ENCODE measurements at places on chromosomes 12 and 14.
A peak's percentile ranks its signal among the peaks of the same experiment; 100 is the strongest.

DNA sequence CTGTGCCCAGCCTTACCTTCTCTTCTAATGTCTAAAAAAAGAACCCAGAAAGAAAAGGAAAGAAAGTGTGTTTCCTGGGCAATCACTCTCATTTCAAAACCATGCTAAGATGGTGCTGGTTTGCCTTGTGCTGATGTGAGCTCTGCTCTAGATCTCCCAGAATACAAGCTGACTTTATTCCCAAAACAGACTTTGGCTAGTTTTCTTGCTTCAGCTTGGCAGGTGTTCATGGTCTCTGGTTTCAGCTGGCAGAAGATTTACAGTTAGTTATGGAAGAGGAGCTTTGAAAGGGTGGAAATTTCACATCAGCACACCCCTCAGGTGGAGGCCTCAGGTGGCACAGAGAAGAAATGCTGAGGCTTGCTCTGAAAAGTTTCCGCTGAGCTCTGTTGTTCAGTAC, 34.4 kb downstream of the PPP1R36 start:
- no peak for DNase-seq

GRCh38 chr14:58712357-58712756, 74.6 kb downstream of the DACT1 start:
- no peak for DNase-seq

GRCh38 chr12:29782871-29783772, 620 bp downstream of the TMTC1 start:
- DNase-seq, result no peak

DNA sequence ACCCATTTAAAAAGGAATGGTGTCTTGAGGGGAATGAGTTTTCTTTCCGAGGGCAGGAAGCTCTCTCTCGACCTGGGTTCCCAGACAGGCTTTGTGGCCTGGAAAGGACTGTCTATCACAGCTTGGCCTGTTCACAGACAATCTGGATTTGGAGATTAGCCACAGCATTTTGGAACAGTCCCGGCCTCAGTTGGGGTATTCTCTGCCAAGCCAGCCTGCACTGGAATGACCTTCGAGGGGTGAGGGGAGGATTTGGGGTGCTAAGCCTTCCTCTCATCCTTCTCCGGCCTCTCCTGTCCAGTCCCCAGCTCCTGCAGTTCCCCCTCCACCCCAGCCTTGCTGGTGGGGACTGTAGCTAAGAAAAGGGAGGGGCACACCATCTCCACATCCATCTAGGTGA, 13.0 kb downstream of the TBX5 start:
- no peak for DNase-seq

- DNase-seq, result no peak
Observed at GRCh38 chr12:45966486-45966885, 23.9 kb downstream of the SCAF11 start.

DNA sequence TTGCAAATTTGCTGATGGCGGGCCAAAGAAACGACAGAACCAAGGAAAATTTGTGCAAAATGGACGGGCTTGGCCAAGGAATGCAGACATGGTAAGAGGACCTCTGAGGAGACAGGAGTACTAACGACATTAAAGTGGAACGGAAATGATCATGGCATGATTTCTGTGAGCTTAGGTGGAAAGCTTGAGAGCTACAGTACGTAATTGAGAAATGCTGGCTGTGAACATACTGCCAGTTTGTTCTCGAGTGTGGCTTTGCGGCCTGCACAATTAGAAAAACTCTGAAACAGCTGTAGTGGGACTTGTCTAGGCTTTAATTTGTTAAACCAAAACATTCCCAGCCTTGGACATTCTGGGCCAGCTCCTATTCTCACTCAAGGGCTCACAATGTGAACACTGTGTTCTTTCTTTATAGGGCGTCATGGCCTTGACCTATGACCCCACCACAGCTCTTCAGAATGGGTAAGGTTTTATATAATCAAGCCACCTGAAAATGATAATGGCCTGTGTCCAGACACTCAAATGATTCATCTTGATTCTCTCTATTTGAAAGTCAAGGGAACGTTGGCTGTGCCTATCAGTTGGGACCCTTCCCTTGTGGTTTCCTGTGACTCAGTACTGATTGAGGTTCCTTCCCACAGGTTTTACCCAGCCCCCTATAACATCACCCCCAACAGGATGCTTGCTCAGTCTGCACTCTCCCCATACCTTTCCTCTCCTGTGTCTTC, 48.5 kb downstream of the BAZ2A start:
- no peak for DNase-seq

DNA sequence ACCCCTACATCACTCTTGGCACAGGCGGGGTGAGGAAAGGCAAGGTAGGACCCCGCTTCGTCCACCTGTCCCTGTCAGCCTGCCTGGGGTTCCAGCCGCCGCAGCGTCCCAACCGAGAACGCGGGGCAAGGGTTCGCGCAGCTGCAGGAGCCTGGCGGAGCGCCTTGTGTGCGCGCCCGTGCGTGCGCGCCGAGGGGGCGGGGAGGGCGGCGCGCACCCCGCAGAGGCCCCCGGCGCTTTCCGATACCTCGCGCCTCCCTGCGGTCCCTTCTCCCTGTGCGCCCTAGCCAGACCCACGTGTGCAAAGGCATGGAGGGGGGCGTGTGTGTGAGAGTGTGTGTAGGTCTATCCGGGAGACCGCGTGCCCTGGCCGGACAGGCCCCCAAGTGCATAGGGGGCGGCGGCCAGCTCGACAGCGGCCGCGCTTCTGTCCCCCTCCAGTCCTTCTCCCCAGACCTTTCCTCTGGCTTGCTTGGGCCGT, 122.4 kb downstream of the TSPAN9 start:
- DNase-seq, result no peak

DNA sequence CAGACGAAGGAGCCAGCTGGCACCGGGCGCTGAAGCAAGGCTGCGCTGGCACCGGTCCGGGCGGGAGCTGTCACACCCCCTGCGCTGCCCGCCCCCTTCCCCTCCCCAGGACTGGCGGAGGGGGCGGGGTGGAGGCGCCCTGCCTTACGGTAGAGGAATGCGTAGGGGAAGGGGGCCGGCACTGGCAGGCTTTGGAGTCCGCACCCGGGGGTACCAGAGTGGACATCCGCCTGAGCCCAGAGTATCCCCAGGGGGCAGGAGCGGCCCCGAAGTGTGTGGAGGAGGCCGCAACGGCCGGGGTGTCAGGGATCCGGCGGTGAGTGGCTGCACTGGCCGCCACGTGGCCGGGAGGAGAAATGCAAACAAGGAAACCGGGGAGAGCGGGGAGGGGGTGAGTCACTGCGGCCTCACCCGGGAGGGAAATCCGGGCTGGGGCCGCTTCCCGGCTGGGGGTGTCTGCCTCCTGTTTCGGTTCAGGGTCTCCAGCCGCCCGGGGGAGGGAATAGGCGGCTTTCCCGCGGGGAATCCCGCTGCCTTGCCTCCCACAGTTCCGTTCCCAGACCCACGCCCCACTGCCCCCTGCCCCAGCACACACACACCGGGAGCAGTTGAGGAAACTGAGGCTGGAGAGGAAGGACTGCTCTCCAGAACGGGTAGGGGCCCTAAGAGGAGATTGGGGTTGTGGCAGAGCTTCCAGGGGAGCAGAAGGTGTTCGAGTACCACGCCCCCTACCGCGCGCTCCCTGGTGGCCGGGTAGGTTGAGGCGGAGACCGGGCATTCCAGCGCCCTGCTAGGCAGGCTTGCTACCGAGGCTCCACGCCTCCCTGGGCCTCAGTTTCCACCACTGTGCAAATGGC, at the start of gene RAPGEF3:
RAPGEF3 (minus strand) TSS at position 47 of the 857 bp plus-strand sequence. CDS start 324 bp downstream, outside the sequence.
- peak; percentile 44 for DNase-seq

- peak; percentile 30 for DNase-seq
Observed at GRCh38 chr12:91778938-91779400, 366.7 kb downstream of the BTG1 start.

DNA sequence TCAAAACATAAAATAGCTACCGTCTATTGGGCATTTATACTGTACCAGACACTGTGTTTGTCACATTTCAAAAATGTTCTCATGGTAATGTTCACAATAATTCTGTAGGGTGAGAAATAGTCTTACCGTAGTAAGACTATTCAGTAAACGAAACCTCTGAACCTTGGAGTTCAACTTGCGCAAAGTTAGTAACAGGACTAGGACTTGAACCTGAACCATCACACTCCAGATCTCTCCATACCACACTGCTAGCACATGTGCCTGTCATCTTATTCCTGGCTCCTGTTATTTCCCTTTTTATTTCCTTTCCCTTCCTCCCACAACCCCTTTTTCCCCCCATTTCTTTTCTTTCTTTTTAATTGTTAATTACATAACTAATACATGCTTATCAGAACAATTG, 65.4 kb downstream of the PLEKHA5 start:
- DNase-seq, result no peak

- DNase-seq, result no peak
Observed at GRCh38 chr14:22210906-22211305, 378.1 kb downstream of the DAD1 start.

- DNase-seq, result no peak
Observed at GRCh38 chr14:105074601-105075053, 9.4 kb upstream of the GPR132 start.

GRCh38 chr14:75141967-75142366, 15.1 kb upstream of the NEK9 start:
- no peak for DNase-seq

DNA sequence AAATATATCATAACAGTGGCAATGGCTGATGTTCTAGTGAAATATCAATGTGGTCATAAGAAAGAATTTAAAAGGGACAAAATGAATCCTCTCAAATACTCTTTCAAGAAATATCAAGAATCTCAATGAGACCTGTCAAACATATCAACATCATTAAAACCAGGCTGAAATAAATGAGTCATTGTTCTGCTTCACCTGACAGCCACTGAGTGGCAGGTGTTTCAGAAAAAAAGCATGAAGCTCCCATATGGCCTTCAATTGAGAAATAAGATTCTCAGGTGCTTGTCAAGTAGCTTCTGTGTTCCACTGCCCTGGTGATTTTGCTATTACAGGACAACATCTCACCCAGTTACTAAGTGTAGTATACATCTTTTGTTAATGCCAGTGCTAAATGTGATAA, 21.5 kb downstream of the ANAPC5 start:
- DNase-seq, result no peak

DNA sequence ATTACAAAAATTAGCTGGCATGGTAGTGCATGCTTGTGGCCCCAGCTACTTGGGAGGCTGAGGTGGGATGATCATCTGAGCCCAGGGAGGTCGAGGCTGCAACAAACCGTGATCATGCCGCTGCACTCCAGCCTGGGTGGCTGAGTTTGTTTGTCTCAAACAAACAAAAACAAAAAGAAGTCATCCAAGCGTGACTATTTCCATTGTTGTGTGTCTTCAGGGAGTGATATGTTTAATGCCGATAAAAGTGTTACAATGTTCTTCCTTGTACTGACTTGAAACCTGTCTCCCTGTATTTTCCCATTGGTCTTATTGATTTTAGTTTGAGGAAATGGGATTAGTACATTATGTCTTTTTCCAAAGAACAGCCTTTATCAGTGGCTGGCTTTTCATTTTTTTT, 75.6 kb upstream of the USP44 start:
- DNase-seq, result no peak

DNA sequence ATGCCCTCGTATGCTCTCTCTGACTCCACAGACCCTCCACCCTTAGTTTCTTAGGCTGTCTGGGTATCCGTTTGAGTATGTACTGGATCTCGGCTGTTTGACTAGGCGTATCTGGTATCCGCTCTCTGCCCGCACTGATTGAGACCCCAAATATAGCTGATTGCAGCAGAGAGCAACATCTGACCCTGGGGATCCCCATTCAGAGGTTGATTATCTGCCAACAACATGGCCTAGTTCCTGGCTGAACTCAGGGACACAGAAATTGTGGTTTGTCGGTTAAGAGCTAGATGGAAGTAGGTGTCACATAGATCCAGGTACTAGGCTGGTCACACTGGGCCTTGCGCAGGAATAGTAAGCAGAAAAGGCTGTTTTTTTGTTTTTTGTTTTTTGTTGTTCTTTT, 359.9 kb downstream of the FUT8 start:
- DNase-seq, result no peak

- no peak for DNase-seq
Observed at GRCh38 chr12:121788176-121788818, 5.2 kb downstream of the RHOF start.

DNA sequence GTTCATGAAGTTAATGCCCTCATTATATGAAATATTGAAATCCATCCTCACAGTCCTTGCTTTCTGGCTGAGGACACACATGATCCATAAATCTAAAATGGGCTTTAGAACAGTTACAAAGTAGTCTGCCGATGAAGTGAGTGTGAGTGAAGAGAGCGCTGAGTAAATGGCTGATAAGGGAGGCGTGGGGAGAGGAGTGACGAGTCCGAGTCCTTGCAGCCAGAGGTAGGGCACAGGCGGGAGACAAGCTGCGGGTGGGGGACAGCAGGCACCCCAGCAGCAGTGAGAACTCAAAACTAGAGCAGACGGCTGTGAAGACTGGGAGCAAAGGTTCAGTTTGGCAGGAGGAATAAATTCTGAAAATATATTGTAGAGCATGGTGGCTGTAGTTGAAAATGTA, 140.1 kb upstream of the ATP2B1 start:
- DNase-seq, result no peak

- no peak for DNase-seq
Observed at GRCh38 chr12:22059976-22060647, 14.1 kb downstream of the CMAS start.

- DNase-seq, result no peak
Observed at GRCh38 chr12:132255642-132256041, 73.7 kb downstream of the GALNT9 start.

DNA sequence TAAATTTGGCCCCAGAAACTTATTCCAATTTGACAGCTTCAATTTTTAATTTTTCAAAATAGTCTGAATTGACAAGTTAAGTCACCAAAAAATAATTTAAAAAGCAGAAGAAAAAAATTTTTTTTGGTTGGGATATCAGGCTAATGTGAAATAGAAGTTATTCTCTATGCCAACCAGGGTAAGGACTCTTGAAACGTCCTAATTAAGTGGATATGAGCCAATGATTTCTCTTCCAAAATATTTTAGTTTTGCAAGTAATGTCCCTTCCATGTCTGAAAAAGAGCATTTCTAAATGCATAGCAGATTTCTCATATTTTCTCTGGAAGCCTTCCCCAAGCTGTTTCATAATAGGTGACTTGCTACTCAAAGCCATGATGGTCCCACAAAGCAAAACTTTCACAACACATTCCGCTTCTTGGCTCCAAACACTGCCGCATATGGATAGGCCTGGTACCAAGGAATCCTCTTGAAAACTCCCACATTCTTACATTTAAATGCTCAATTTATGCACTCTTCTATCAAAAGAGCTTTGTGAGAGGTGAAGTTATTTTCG, 65.1 kb downstream of the SIX6 start:
- DNase-seq, result no peak

DNA sequence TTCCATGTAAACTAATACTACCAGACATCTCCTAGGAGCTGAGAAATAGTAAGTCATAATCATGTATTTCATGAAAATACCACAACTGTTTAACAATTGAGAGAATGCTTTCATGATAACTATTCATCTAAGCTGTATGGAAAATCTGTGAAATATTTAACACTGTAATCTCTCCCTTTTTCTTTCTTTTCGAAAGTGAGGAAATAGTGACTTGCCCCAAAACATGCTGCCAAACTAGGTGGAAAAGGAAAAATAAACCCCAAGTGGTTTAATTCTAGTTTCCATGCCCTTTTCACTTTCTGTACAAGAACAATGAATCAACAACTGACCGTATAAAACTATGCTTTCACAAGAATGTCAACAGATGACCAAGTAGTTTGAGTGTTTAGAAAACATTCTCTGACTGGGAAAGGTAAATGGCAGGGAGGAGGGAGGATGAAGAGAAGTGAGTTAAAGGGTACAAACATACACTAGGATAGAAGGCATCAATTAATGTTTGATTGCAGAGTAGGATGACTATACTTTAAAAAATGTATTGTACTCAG, 147.5 kb upstream of the AVPR1A start:
- no peak for DNase-seq
